Type B pancreatic cell (in vitro differentiated cells): ENCODE measurements at places on chromosomes 12 and 14. TPM values are rescaled to one million over a fixed set of nuclear protein-coding genes. Genes with fewer than 3 reads are reported as not detected.

DNA sequence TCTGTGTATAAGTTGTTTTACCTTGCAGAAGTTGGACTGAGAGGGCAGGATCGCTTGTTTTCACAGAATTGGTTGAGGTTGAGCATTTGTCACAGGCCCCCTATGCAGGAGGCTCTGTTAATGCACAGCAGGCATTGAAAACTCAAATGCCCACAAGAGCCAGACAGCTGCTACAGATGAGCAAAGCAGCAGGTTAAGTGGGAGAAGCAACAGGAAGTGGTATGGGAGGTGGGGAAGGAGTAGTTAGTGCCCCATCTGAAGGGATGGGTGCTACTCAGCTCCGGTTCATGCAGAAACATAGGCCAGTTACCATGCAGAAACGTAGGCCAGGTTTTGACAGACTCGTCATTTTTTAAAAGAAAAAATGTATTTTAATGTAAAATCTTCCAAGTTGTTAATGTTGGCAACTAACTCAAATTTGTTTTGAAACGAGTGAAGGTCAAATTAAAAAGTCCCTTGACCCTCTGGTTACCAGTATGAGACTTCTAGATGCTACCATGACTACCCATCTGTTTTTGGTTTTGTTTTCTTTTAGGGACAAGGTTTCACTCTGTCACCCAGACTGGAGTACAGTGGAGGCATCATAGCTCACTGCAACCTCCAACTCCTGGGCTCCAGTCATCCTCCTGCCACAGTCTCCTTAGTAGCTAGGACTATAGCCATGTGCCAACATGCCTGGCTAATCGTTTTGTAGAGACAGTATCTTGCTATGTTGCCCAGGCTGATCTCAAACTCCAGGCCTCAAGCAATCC is 84.7 kb upstream of the FRMD6 start:
- no peak for DNase-seq

DNA sequence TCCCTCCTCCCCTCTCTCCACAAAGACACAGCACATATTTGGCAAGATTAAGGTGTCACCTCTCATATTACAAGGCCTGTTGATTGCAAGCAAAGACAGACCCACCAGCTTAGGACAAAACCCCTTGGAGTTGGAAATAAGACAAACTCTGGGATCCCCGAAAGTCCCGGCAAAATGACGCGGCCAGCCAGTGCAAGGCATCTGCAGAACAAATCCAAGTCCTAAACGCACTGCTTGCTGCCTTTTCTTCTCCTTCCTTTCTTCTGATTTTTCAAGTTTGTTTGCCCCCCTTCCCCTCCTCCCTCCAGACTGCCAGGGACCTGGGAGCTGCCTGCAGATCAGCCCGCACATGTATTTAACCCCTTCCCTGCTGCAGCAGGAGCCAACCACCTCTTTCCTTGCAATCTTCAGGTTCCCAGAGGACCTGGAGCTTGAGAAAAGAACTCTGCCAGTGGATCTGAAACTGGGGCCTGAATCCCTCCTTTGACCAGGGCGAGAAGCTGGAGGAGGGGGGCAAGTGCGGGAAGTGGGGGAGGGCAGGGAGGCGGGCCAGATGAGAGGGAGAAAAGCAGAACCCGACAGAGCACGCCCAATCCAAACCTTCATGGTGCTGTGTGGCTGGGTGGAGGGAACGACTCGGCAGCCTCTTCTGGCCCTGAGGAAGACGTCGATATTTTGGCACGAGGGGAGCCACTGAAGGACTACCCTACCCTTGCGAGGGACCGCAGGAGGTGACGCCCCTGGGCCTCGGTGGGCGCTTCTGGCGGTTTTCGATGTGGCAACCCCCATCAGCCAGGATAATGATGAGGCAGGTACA is 2.0 kb upstream of the NTF3 start:
- DNase-seq = no peak

DNA sequence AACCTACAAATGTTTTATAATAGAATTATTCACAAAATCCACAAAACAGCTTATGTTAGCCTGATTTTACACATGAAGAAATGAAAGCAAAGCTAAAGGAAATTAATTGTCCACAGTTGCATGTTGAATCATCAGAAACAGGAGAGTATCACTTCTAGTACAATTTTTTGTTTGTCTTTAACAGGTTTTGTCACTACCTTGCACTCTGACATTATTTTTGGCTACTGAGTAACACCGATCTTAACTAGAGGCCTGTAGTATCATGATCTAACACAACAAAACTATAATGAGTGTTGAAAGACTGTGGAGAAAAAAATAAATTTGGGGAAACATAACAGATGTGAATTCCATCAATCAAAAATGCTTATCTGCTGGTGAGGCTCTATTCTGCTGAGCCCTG is 60.1 kb downstream of the TAOK3 start:
- no peak for DNase-seq

DNA sequence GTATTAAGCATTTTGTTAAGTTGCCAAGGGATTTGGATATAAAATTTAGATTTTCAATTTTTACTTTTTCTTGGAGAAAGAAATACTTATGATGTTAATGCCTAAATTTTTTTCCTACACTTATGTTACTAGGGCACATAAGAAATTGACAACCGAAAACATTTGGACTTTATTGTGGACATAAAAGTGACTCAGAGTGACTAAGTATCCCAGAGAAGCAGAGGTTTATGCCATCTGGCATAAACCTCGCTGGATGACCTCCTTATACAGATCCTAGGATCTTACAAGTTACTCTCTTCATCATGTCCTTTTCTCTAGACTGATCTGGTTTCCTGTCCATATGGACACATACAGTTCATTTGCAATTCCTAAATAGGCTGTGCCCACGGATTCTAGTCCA is 89.8 kb downstream of the RERG start:
- no peak for DNase-seq

Gene PLBD2
- total RNA-seq = 39.0 and 45.4 TPM in 2 replicates

Gene ERBB3
- 76.5 and 176 TPM in 2 replicates for total RNA-seq

Gene LUM
- 32.8 and 49.5 TPM in 2 replicates for total RNA-seq

Gene GPR65
- total RNA-seq = not detected in 2 replicates
